ENCODE measurements at places on chromosomes 1 and 21.

DNA sequence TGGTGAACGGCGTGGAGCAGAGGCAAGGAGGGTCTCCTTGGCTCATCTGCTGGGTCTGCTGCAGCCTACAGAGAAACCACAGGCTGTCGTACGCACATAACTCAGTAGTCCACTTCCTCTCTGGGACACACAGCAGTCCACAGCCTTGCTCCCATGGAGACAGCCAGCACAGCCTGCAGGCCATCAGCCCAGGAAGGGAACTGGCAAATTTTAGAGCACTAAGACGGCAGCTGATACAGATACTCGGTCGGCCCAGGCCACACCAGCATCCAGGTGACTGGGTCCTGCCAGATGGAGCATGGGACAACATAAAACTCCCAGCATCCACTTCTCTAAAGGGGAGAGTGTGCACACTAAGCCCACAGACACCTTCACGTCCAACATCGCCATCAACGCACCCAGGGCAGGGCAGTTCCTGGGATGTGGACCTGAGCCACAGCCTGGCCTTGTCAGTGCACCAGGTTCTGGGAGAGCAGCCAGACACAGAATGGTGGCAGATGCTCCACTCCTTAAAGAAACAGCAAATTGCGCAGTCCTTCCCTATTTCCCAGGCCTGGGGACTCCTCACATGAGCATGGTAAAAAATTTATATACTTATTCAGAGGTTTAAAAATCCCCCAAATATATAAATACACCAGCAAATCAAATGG, 247.1 kb upstream of the RAB4A start:
- no peak for DNase-seq

GRCh38 chr1:24751833-24752232, 6.6 kb downstream of the CLIC4 start:
- no peak for DNase-seq

- DNase-seq: no peak
These were observed 47.4 kb downstream of the OLIG1 start for GRCh38 chr21:33117101-33117888.

DNA sequence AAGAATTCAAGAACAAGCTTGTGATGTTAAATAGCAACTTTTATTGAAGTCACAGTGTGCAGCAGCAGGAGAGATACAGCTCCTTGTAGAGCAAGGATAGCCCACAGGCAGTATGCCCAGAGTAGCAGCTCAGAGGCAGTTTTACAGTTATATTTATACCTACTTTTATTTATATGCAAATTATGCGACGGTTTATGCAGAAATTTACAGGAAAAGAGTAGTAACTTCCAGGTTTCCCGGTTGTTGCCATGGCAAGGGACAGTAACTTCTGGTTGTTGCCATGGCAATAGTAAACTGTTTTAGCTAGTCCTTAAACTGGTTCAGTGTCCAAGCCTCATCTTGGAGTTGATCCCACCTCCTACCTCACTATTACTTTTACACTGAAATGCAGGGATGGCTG, 344.6 kb upstream of the LYPLAL1 start:
- DNase-seq: no peak

DNA sequence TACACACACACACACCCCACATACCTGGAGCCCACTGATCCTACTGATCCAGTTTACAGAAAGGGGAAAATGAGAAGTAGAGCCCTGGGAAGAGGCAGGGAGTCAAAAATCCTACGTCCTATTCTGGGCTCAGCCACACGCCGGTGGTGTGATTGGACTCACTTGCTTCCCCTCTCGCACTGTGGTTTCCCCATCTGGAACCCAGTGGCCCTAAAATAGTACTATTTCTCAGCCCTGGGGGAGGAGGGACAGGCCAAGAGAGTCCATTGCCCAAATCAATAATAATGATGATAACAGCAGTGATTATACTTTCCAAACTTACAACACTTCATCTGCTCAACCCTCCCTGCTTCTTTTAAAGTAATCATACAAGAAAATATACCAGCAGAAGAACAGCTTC, 2.9 kb upstream of the PIGR start:
- no peak for DNase-seq

GRCh38 chr1:200787896-200788387, 49.2 kb downstream of the CAMSAP2 start:
- no peak for DNase-seq

All from SK-N-MC (cell line).